ENCODE measurements at places on chromosomes 11 and 22.

GRCh38 chr11:88569342-88569741, 231.8 kb upstream of the CTSC start:
- no peak for DNase-seq

DNA sequence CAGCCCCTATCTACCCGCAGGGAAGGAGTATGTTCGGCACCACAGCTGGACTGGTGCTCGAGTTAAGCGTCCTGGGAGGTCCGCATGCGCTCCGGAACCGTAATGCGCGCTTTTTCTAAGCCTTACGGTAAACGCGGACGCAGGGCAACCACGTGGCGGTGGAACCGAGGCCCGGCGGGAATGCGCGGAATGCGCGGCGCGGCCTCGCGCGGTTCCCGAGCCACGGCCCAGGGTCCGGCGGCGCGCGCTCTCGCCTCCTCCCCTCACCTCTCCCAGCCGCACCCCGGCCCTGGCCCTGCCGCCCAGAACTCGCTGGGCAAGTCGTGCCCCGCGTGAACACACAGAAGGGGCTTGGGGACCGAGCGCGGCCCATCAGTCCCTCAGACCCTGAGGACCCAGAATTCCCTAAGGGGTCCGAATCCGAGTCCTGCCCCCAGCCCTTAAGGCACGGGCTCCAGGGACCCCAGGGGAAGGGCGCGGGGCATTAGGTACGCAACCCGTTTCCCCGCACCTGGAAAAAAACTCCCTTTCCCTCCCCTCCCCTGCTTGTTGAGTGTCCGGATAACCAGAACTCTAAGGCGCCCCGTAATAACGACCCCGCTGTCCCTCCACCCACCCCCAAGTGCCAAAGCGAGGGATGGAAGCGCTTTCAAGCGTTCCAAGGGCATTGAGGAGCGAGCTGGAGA, 4.3 kb upstream of the CCND1 start:
- no peak for DNase-seq

DNA sequence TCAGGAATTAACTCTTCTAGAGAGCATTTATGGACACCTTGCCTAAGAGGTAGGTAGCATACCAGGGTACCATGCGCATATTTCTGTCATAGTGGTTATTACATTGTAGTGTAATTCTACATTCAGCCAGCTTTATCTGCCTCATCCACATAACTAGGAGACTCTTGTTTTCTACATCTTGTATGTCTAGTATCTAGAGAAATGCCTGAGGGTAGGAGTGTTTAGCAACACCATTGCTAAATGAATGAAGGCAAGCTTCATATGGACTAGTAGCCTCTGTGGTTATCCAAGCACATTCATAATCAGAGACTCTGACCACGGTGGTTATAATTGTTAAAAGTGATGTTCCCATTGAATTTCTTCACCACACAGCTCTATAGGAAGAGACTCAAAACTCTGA, 107.9 kb downstream of the NTM start:
- no peak for DNase-seq

- no peak for DNase-seq
Observed at GRCh38 chr11:5192738-5193137, 7.7 kb downstream of the OR51V1 start.

GRCh38 chr11:7019500-7020182, 505 bp downstream of the ZNF214 start:
- DNase-seq: no peak

DNA sequence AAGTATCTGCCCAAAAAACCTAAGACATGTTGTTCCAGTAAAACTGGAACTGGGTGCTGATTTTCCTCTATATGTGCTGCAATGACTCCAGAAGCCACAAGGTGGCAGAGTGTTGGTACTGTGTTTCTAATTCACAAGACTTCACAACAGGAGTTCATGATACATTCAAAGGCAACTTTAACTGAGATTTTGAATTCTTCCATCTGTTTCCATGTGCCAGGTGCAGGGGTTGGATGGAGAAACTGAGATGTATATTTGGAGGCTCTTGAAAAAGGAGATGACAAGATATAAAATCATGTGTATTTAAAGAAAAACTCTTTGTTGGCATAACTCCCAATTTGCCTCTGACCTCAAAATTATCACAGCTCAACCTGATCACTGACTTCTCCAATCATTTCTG, 1098.6 kb upstream of the CCDC90B start:
- DNase-seq: peak; percentile 40

DNA sequence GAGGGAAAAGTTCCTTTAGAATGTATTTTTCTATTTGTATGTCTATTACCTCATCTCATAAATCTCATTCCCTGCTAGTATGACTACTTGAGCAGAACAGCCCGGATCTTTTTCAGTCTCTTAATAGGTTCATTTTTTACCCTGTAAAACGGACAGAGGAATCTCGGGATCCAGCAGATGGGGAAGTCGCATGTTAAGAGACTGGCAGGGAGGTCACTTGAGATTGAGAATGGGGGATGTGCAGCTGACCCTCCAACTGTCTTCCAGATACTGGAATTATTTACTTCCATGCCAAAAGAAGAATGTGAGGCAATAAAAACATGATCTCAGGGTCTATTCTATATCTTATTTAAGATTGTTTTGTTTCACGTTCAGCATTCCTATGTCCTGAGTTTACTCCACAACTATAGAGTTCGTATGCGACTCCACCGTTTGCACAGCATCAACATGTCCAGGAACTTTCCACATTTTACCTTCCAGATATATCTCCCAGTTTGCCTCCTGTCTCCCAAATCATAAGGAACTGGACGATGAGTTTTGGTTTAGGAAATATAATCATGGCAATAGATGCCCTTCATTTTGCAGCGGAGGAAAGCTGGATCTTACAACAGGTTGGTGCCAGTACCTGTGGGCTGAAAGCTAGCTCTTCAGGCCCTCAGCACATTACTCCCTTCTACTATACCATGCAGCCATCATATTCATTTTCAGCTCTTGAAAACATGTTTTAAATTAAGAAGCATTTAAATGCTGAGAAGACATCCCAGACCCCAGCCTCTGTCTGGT, 181.5 kb downstream of the MAML2 start:
- DNase-seq: no peak

- no peak for DNase-seq
Observed at GRCh38 chr22:28429711-28430110, 249.9 kb downstream of the TTC28 start.

- no peak for DNase-seq
Observed at GRCh38 chr11:120141768-120142423, 4.0 kb upstream of the TRIM29 start.

DNA sequence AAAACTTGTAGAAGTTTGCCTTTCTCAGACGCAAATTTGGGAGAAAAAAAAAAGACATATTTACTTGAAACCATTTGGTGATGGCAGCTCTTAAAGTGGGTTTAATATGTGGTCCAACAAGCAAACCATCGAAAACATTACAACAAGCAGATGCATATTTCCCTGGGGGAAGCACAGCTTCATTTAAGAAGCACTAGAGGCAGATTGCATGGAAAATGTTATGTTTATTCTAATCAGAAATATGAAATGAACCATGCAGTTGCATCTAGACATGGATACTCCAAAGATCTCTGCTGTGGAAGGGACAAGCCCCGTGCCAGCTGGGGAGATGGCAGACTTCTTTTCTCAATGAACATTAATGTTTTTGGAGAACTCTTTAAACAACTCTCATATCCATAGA, 57.4 kb upstream of the PARVA start:
- no peak for DNase-seq

DNA sequence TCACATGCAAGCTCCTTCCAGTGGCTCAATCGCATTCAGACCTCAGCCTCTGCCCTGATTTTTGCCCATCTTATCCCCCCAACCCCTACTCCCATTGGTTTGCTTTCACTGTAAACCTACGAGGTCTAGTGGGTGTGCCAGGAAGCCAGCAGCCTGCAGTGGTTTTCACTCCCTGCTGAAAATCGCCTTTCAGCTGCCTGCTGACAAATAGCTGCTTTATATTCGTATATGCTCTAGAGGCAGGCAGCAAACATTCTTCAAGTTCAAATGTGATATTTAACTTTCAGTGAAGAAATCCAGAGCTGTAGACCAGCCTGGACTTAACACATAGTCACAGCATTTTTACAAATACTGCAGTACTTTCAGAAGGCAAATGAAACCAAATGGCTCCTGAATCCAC, 92.8 kb upstream of the APOA1 start:
- DNase-seq: peak; percentile 73

DNA sequence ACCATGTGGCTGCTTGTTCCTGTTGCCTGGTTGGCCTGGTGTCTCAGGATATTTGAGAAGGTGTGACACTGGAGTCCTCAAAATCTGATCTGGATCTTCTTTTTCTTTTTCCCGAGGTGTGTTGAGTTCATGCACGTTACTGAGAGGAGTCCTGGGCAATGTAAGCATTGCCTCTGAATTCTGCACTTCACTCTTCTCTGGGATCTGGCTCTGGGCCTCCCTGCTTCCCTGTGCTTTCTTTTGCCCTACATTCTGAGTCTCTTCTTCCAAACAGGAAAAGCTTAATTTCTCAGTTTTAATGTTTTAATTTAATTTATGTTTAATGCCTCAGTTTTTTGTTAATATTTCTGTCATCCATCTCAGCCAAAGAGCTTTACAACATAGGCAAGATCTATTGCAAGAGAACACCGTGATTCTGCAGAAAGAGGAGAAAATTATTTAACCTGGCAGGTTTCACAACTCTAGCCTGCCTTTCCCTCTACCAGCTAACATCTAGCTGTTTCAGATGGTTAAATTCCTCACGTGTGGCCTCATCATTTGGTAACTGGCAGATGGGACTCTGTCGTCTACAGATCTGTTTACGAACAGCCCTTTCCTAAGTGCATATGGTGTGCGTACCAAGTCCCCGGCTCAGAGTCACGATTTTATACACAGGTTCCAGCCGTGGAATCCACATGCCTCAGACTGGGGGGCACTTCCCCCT, 24.7 kb downstream of the LDLRAD3 start:
- no peak for DNase-seq

GRCh38 chr11:91563176-91563575, 661.4 kb upstream of the FAT3 start:
- DNase-seq: no peak

DNA sequence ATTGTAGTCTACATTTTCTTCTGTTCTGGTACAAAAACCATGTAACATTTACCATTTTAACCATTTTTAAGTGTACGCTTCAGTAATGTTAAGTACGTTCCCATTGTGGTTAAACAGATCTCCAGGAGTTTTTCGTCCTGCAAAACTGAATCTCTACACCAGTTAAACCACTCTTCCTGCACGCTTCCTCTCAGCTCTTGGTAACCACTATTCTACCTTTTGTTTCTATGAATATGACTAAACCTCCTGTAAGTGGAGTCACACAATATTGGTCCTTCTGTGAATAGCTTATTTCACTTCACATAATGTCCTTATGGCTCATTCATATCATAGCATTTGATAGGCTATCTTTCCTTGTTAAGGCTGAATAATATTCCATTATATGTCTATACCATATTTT, 7.1 kb upstream of the EXT2 start:
- DNase-seq: peak; percentile 54

DNA sequence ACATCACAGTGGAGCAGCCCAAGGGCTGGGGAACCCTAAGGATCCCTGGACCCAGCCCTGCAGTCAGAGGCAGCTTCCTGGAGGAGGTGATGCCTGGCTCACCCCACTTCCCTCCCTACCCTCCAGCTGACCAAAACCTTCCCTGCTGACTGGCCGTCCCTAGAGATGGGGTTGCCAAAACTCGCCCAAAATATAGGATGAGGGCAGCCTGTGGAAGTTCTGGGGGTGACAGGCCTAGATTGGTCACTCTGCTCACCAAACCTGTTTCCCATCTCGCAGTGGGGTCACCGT, 35.0 kb upstream of the PPARA start:
- DNase-seq: no peak

DNA sequence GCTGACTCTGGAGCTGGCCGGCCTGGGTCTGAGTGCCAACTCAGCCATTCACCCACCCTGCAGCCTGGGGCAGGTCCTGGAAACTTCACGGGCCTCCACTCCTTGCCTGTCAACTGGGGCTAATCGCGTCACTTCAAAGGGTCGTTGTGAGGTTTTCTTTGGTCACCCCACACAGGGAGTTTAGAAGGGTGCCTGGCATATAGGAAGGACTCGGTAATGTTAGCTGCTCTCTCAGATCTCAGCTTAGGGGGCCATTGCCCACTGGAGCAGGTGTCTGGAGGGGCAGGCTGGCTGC, 7.3 kb downstream of the INCENP start:
- DNase-seq: no peak

- DNase-seq: peak; percentile 62
Observed at GRCh38 chr11:11998091-11998781, 10.2 kb downstream of the DKK3 start.

DNA sequence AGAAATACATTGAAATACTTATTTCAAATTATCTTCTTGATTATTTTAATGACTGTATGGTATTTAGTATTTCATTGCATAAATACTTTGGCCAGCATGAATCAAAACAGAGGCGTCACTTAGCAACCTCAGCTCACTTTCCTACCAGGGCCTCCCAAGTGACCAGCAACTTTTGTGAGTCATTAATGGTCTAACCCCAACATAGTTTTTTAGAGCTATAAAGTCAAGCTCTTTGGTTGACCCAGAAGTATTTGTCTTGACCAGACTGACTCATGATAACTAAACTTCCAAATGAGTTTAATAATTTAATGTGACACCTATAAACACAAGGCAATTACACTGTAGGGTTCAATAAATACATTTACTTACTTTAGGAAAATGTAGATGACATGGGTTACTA, 27.9 kb upstream of the RBMXL2 start:
- no peak for DNase-seq

DNA sequence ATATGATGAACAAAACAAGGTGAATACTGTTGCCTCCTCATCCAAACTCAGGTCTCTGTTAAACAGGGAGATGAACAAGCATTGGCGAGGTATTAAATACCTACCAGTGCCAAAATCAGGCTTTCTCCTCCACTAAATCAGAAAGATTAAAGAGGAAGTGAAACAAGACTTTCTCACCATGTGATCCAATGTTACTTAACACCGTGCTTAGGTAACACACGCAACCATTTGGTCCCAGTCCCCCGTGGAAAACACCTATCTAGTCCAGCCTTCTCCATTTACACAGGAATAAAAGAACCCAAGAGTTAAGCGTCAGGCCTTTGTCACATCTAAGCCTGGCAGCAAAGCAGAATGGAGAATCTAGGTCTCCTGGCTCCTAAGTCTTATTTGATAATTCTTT, 34.5 kb downstream of the TENM4 start:
- DNase-seq: no peak
